NCI-H187 (cell line): ENCODE measurements at places on chromosomes 7 and 10.

DNA sequence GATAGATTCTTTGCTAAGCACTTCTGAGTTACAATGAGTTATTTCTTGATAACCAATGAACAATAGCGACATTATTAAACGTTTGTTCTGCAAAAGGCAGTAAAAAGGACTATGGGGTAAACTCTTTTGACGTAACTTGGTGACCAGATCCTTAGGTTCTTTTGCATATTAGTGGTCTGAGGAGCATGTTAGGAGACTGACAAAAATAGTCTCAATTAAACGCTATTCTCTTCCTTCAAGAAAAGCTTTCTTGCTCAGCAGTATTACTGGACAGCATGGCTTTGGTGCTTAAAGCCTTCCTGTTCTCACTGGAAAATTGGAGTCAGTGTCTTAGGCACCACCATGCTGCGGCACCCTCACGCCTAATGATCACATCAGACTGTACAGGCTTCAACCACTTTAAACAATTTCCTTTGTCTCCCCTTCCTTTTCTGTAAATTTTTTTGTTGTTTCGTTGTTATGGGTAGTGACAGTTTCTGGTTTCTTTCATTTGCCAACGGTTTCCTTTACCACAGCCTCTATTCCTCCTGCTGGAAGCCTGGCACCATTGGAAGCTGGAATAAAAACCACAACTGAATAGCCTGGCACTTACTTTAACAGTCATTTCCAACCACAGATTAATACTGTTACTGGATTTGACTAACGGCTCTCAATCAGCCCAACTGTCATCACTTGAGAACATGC lies 49.2 kb upstream of the FAM133B start:
- no peak for DNase-seq

DNA sequence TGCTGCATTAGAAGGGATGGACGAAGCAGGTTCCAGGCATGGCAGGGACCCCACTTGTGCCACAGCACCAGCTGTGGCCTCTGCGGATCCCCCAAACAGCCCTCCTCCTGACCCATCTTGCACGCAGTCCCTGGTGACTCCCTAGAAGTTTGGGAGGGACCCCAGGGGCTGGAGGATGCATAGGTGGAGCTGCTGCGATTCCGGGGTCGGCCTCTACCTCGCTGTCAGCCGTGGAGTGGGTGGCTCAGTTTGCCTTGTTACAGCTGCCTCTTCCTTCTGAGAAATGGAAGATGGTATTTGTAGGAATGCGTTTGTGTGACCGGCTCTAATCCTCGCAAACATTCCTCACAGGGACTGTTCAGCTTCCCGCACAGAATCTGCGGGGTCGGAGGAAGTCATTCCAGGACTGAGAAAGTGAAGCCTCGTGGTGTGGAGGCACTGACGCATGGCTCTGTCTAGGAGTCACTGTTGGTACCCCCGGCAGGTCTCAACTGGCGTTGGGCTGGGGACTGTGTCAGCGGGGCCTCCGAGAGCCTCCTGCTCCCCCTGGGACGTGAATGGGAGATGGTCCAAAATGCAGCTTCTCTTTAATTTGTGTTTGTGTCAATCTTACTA lies 17.5 kb downstream of the PWWP2B start:
- no peak for DNase-seq

DNA sequence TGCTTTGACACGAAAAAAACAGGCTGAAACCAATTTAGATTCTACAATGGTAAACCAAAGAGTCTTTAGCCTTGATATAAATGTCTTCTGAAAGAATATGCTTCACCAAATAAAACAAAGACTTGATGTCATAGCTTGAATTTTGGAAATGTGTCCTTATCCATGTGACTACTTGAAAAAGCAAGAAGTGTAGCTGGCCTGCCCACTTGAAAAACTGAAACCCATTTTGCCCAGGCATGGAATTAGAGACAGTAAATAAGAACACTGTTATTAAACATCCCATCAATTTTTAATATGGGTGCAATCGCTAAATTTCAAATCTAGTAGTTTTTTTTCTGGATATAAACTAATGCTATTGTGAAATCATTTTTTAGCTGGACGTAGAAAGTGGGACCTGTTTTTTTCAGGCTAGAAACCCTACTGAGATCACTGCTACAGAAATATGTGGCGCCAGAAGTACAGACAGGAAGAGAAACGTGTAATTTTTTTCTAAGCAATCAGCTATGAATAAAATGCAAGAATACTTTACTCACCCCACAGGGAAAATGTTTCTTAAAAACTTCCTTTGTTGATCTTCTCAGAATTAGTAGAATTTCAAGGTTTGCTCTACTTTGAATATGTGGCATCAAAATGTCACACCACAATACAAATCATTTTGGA lies 56.7 kb downstream of the PIP4K2A start:
- DNase-seq: no peak

GRCh38 chr10:69009360-69009759 lies 20.8 kb downstream of the KIFBP start:
- no peak for DNase-seq

GRCh38 chr10:129711291-129711690 lies 244.2 kb downstream of the MGMT start:
- no peak for DNase-seq

GRCh38 chr7:83643739-83644138 lies 5.2 kb downstream of the SEMA3E start:
- no peak for DNase-seq

DNA sequence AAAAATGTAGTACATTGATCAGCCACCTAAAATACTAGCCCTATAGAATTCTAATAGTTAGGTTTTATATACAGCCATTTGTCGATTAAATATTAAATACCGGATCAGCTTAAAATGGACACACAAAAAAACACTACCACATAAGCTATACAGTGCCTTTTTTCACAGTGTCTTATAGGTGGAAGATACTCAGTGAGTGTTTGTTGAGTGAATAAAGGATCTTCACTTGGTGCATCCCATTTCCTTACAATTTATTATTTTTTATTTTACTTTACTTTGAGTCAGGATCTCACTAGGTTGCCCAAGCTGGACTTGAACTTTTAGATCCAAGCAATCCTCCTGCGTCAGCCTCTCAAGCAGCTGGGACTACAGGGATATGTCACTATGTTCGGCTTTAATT lies 335.4 kb upstream of the KAT6B start:
- no peak for DNase-seq

DNA sequence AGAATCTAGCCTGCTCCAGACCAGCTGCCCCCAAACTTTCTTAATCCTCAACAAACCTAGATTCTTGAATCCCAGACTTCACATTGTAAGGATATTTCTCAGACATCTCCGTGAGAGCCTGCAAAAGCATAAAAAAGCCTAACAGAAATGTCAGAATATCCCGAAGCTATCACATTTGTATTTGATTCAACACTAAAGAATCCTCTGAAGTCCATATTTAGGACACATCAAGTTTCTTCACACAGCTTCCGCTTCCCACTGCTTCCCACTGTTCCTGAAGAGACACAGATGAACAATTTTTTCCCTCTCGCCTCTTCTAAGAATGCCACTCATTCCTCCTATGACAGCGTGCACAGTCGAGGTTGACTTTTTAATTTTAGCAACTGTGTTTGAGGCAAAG lies 396.2 kb upstream of the IGFBP3 start:
- DNase-seq: no peak

- no peak for DNase-seq
These were observed 431.8 kb upstream of the FZD8 start for GRCh38 chr10:36073796-36074345.

GRCh38 chr7:76383089-76383944 lies 24.5 kb upstream of the YWHAG start:
- DNase-seq: no peak

GRCh38 chr7:40827222-40828085 lies 692.6 kb downstream of the SUGCT start:
- DNase-seq: no peak

GRCh38 chr10:113080061-113080924 lies 130.2 kb downstream of the TCF7L2 start:
- no peak for DNase-seq

DNA sequence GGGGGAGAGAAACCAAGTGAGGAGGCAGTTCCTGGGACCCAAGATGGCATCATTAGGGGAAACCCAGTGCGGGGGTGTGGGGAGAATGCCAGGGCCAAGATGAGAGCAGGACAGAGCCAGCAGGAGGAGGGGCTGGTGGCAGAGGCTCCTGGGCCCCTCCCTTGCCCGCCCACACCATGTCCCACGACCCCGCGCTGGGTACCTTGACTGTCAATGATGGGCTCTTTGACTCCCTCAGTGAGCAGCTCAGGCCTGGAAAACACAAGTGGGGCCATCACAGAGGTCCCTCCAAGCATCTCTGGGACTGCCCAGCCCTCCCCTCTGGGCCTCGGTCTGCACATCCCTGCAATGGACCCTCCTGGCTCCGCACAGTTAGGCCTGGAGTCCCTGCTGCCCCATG lies 75.4 kb downstream of the RABGEF1 start:
- no peak for DNase-seq

- DNase-seq: no peak
These were observed 10.9 kb upstream of the RSU1 start for GRCh38 chr10:16828114-16828568.

- no peak for DNase-seq
These were observed 511.6 kb upstream of the IGFBP3 start for GRCh38 chr7:46432708-46433107.

DNA sequence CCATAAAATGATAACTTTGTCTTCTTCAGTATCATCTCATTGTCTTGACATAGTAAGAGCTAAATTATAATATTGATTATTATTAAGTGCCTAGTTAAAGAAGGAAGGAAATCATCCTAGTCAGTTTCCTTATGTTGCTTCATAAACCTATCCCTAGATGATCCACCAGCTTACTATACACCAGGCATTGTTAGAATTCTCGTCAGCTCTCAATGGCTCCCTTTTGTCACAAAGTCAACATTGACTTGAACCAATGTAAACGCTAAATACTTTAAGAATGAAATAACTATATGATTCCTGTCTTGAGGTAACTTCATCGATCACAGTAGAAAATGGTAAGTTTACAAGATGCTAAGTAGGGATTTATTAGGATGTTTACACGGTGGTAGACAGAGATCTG lies 1162.9 kb downstream of the CNTNAP2 start:
- DNase-seq: no peak

DNA sequence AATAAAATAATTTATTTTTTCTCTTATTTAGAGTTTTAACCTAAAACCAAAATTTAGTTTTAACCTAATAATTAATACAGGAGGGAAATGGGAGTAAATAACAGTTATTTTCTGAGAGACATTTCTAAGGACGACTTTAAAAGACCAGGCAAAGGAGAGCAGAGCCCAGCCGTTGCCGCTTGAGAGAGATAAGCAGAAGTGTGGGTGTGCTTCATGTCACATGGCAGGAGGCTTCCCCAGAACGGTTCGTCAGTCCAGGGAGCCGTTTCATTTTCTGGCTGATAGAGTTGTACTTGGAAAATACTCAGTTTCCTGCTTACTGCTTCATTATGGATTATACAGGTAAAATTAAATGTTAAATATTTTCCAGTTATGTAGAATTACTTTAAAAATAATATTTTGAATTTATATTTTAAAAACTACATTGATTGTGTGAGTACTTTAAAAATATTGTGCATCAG lies 61.4 kb downstream of the ST7 start:
- DNase-seq: no peak

GRCh38 chr7:36764929-36765328 lies 40.6 kb upstream of the AOAH start:
- DNase-seq: no peak

DNA sequence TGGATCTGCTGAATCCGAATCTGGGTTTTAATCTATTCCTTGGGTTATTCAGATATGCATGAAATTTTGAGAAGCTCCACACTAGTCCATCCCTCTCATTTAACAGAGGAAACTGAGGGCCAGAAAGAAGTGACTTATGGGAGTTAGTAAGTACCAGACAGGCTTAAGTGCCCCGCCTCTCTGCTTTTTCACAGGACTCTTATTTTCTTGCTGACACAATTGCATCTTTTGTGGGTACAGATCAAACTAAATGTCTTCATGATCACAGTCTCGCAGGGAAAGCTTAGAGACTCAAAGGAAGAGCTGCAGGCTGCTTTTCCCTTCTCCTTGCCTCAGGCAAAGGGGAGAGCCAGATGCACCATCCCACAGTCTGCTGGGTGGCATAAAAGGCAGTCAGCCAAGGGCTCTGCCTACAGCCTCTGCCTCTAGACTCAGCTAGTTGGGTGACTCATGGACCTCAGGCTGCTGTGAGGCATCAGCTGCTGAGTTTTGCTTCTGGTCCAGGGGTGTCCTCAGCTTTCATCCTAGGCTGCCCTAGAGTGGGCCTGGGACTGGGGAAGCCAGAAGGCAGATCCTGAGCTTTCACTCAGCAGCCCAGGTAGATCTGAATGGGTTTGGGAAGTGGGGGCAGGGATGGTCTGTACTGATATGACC lies 11.6 kb downstream of the GOLGA7B start:
- no peak for DNase-seq

GRCh38 chr10:55476129-55476528 lies 675.1 kb upstream of the PCDH15 start:
- no peak for DNase-seq

- DNase-seq: no peak
These were observed 133.6 kb downstream of the CUBN start for GRCh38 chr10:16995867-16996529.

DNA sequence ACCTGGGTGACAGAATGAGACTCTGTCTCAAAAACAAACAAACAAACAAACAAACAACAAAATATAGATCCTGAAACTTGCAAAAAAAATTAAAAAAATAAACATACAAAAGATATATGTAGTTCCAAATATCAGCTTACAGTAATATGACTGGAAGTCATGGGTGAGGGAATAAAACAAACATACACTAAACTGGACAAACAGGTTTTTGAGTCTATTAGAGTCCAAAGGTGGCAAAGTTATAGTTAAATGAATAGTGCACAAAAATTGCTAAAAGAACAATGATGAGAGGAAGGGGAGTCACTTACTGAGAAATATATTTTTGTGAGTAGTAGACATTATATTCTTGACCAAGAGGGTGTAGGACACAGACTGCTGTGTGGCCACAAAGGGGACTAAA lies 16.7 kb upstream of the RSBN1L start:
- DNase-seq: no peak

DNA sequence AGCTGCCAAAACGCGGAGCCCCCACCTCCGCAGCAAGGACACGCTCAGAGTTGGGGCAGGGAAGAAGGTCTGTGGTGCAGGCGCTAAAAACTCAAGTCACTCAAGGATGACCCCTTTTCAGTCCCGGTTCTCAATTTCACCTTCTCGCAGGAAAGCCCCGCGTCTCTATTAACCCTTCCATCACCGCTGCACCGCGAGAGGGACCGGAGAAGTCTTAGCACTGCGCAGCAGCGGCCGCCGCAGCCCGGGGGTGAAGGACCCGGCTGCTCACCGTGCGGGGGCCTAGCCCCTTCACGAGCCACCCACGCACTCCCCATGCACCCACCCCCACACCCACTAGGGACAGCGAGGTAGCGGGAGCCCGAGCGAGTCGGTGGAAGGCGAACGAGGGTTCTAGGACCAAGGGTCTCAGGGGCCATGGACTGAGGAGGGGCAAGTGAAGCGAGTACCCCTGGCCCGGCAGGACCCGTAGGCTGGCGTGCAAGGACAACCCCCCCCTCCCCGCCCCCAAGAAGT lies 162.9 kb downstream of the SH3PXD2A start:
- no peak for DNase-seq
